ENCODE measurements at places on chromosomes 3 and 15. TPM values are rescaled to one million over a fixed set of nuclear protein-coding genes. Genes with fewer than 3 reads are reported as not detected.

DNA sequence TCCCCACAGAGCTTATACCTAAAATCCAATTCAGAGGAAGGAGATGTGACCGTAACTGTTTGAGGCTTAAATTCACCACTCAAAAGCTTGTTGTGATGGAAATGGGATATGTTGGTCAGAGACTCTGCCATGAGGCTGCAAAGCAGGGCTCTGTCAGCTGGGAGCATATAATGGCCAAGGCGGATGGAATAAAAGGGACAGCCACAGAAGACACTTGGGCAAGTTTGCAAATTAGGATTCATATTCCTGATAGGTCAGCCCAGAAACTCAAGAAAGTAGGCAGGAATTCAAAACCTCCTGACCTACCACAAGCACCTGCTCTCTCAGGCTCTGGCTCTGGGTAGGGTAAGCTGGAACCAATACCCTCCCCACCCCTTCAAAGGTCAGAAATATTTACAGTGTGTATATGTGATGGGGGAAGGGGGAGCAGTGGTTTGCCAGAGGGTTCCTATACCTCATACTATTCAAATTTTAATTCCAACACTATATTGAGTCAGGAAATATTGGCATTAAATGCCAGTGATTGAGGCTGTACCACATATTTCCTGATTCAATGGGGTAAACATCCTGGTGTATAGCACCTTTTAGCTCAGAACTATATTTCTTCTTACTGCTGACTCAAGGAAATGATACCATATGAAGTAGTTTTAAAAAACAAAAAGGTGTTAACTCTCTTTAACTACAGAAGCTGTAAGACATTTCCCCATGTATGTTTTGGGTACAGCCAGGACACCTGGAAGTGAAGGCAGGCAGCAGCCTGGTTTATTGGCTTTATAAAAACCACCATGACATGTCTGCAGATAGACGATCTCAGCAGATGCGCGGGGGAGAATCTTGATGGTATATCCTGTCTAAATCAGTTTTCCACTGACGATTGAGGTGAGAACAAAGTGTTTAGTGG lies 19.2 kb downstream of the FYCO1 start:
- peaks cover 4% of the 10 kb centered on the region for H3K4me1 ChIP-seq
- no peaks in the 10 kb centered on the region for H3K27me3 ChIP-seq
- H3K27ac ChIP-seq: no peak overlapping the region
- no peak overlapping the region for H3K4me3 ChIP-seq
- peaks cover 62% of the 10 kb centered on the region for H3K36me3 ChIP-seq

GRCh38 chr3:39752019-39752637 lies 57.3 kb upstream of the MYRIP start:
- no peaks in the 10 kb centered on the region for H3K36me3 ChIP-seq
- H3K27me3 ChIP-seq: no peaks in the 10 kb centered on the region
- no peak for DNase-seq
- no peak overlapping the region for H3K4me3 ChIP-seq
- H3K27ac ChIP-seq: no peak overlapping the region

Gene GJD2
- not detected for total RNA-seq

Gene CYP1A1
- not detected for total RNA-seq

Gene PTH1R
- total RNA-seq: 7.5 TPM
